T-cell (primary cell): ENCODE measurements at places on chromosomes 11 and 22.

DNA sequence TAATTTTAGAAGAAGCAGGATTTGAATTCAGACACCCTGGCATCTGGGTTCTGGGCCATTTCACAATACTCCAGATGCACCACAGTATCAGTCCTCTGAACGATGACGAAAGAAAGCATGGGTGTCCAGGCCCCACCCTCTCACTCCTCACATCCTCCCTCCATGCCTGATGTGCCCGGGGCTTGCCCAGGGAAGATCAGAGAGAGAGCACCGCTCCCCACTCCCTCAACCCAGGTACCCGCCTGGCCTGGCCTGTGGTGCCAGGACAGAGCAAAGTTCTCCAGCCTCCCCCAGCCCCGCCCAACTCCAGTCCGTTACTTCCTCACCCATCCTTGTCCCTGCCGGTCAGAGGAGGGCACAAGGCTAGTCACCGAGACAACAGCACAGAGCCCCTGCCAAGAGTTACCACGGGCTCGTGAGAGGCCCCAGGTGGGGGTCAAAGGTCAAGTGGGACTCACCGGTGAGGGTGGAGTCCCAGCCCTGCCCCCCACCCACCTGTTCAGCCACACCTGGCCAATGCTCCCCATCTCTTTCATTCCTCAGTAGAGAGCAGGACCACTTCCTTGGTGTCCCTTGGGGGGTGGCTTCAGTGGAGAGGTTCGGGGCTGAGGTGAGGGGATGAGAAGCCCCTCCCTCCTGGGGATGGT, 8.1 kb downstream of the BCL9L start:
- DNase-seq: peak; percentile 62

DNA sequence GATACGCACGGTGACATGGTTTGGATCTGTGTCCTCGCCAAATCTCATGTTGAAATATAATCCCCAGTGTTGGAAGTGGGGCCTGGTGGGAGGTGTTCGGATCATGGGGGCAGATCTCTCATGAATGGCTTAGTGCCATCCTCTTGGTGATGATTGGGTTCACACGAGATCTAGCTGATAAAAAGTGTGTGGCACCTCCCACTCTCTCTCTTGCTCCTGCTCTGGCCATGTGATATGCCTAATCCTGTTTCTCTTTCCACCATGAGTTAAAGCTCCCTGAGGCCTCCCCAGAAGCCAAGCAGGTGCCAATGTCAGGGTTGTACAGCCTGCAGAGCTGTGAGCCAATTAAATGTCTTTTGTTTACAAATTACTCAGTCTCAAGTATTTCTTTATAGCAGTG, 303.1 kb upstream of the PLET1 start:
- DNase-seq: no peak

DNA sequence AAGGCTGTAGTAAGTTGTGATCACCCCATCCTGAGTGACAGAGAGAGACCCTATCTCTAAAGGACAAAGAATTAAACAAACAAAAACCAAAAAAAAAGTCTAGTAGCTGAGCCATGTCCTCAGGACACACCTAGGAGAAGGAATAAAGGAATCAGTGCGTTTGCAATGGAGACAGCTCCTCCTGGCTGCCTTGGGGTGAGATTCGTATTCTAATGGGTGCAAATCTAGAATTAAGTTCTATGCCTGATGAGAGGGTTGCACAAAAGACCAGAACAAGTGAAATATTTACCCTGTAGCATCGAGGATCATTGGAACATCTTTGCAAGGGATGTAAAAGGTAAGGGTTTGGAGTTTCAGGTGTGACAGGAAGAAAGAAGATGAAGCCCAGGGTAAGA, 70.3 kb upstream of the BMAL1 start:
- no peak for DNase-seq

DNA sequence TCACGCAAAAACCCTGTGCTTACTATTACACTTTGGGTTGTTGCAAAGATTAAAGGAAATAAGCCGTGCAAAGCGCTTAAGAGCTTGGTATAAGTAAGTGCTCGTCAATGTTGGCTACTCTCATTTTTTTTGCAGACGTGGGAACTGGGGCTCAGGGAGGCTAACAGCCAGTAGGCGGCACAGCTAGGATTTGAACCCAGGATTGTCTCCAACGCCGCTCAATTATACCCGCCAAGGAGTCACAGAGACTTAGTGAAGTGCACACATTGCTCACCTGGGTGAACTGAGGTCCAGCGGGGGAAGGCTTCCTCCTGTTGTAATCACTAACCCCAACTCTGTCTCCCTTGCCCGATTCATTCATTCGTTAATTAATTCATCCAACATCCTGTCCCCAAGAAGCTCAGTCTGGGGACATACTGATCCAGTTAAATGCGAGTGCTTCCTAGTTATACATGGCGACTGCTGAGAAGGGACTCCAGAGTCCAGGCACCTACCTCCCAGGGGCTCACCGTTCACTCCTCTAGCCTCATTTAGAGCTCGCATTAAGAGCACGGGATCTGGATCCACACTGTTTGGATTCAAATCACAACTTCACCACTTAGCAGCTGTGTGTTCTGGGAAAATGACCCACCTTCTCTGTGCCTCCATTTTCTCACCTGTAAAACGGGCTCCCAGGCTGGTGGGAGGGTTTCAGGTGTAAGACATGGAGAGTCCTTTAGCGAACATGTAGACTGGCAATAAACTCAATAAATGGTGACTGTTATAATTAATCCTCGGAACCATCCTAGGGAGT, 838 bp upstream of the MTFP1 start:
- DNase-seq: peak; percentile 17

DNA sequence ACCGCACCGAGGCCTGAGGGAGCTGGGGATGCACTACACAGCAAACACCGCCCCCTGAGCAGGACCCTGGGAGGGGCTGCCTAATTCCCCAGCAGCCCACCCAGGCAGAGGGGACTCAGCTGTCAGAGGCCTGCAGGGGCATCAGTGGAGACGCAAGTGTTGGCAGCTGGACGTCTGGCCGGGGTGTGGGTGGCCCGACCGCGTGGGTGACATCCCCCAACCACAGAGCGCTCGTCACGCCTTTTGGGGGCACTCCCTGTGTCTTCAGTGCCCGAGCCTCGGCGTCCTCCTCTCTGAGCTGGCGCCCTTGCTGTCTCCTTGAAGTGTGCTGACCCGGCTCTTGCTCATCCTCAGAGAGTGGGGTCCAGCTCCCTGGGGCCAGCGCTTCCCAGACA, 150.2 kb downstream of the BRD1 start:
- DNase-seq: no peak

DNA sequence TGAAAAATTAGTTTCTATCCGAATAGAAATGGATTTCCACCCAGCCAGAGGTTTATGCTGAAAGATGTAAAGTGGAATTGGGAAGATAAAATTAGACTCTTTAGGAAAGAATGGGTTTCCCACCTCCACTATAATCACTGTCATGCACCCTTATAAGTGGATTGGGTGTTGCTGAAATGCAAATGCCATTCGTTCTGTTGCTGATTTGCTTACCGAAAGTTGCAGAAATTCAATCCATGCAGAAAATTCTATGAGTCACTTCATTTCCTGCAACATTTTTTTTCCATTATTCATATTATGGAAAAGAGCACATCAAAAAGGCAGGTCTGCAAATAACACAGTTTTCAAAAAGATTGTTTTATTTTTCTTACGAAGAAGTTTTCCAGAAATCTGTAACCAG, 65.6 kb downstream of the LDLRAD3 start:
- no peak for DNase-seq

DNA sequence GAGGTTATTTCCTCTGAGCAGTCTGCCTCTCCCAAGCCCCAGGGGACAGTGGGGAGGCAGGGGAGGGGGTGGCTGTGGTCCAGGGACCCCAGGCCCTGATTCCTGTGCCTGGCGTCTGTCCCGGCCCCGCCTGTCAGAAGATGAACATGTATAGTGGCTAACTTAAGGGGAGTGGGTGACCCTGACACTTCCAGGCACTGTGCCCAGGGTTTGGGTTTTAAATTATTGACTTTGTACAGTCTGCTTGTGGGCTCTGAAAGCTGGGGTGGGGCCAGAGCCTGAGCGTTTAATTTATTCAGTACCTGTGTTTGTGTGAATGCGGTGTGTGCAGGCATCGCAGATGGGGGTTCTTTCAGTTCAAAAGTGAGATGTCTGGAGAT, 3.1 kb downstream of the PIM3 start:
- DNase-seq: no peak

DNA sequence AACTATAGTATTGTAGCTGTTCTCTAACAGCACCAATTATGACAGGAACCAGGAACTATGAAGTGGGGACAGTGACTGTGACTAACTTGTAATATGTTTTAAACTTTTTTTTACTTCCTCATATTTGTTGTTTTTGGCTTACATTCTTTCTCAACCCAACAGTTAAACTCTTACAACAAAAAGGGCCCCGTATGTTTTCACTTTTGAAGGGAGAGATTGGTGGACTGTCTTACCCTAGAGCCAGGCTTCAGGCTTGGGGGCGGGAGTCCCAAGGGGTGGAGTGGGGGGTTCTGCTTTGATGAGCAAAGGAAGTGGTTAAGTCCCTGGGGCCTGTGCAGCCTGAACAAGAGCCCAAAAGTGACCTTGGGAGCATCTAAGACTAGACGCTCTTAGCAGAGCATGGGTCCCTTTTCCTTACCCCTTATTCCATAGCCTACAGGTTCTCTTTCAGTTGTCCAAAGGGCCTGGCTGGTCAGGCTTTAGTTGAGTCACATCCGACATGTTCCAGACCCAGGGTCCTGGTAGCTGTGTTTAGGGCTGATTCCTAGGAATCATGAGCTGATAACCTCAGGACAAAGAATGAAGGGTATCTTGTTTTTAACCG, 38.8 kb downstream of the STIM1 start:
- no peak for DNase-seq

DNA sequence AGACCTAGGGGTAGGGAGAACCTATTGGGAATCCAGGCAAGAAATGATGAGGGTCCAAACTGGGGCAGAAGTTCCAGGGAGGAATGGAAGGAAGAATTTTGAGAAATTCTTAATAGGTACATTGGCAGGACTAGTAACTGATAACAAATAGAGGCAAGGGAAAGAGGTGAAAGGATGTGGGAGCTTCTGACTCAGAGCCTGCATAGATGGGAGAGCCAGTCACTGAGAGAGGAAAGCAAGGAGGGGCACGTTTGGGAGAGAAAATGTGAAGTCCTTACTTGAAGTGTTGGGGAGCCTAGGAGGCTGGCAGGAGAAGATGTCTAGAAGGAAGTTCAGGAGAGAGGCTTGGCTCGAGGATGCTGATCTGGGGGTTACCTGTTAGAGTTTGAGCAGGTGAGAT, 104.6 kb upstream of the NCAM1 start:
- DNase-seq: no peak

GRCh38 chr22:47130883-47131631, 368.6 kb downstream of the TBC1D22A start:
- DNase-seq: no peak

DNA sequence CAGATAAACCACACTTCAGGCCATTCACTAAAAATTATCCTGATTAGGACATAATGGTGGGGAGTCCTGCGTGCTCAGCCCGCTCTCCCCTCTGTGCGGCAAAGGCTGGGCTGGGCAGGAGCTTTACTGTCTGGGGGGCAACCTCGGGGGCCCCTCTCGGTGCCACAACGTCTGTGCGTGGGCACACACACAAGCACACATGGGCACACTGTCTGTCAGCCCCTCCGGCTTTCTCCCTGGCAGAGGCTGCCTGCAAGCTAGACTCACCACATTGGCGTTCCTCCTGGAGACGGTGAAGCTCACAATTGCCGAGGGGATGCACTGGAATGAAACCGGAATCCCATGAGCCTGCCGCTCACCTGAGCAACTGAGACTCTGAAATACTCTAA, 5.2 kb downstream of the MLC1 start:
- no peak for DNase-seq

- DNase-seq: no peak
Measured at GRCh38 chr22:44347549-44347948, 34.8 kb upstream of the SHISAL1 start.

- DNase-seq: no peak
Measured at GRCh38 chr11:80838153-80838552, 1397.3 kb upstream of the TENM4 start.

DNA sequence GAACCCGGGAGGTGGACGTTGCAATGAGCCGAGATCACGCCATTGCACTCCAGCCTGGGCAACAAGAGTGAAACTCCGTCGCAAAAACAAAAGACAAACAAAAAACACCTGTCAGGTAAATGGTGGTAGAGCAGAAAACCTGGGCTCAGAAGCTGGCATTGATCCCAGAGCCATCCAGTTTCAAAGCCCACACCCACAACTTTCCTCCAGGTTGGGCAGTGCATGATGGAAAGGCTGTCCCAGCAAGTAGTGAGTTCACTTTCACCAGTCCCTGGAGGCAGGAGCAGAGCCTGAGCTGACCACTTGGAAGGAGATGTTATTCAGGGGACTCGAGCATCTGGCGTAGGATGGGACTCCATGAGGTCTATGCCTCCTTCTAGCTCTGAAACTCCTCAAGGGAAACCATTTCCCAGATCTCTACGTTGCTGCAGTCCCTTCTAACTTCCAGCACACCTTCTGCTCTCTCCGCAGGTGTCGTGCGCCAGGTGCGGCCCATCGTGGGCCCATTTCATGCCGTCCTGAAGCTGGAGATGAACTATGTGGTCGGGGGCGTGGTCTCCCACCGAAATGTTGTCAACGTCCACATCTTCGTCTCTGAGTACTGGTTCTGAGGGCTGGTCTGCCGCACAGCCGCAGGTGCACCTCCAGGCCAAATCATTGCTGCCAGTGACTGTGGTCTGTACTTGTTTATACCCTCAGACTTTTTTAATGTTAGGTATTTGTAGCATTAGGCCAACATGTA, 71.6 kb upstream of the ATXN10 start:
- no peak for DNase-seq

GRCh38 chr11:57514538-57515331, 767 bp downstream of the SLC43A1 start:
- DNase-seq: peak; percentile 39

- no peak for DNase-seq
Measured at GRCh38 chr11:44399968-44400367, 90.0 kb upstream of the ALX4 start.

DNA sequence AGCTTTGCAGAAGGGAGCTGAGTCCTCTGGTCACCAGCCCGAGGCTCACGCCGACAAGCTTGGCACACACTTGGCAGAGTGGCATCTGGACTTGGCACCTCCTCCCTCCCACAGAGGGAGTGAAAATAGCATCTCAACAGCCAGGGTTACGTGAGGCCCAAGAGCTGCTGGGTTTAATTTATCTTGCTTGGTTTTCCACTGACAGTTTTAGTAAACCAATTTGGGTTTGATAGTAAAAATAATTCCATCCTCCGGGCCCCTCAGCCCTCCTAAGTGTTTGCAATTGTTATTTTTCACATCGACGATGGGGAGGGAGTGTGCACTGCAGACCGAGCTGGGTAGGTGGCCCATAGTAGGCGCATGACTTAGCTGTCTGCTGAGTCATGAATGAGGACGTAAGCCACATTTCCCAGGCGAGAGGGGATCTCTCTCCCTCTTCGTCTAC, 107.6 kb upstream of the ASPHD2 start:
- DNase-seq: no peak
